ENCODE measurements at places on chromosomes 7 and 10.

GRCh38 chr7:144908324-144908723, 72.5 kb upstream of the TPK1 start:
- DNase-seq: no peak

GRCh38 chr7:70523249-70523988, 608.5 kb upstream of the GALNT17 start:
- no peak for DNase-seq

- no peak for DNase-seq
Measured at GRCh38 chr10:73634421-73634820, 6.9 kb downstream of the MYOZ1 start.

- no peak for DNase-seq
Measured at GRCh38 chr7:54841772-54842697, 83.0 kb upstream of the SEC61G start.

- no peak for DNase-seq
Measured at GRCh38 chr10:118264838-118265470, 77.2 kb downstream of the FAM204A start.

DNA sequence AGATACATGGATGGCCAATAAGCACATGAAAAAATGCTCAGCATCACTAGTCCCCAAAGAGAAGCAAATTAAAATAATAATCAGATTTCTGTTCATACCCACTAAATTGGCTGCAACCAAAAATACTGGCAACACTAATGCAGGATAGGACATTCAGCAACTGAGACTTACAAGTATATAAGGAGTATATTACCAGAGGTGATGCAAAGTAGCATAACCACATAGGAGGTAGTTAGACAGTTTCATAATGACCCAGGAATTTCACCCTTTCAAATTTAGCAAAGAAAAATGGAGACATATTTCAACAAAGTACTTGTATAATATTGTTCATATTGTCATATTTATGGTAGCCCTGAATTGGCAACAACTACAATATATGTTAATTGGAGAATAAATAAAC, 727.8 kb downstream of the GRID1 start:
- DNase-seq: no peak

DNA sequence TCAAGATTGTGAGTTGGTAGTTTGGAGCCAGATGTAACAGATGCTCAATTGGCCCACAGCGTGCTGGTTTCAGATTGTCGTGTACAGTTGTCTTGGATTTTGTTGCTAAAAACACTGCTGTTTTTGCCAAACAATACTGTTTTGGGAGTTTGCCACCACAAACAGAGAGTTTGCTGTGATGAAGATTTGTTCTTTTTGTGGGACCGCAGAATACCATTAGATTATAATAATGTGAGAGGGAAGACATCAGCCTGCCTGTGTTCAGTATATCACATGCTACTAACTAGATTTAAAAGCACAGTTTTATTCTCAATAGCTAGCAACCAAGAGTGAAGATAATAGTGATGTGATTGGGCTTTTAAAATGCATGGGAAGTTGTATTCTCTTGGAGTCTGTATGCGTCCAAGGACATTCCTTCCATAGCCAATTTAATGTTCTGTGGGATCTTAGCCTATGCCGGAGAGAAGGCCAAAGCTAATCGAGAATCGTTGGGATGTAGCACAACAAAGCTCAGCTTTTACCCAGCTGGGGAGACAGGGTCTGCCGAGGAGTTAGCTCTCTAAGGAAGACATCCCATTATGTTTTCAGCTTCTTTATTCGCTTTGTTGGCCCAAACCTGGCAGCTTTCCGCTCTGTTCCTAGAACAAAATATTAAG, 18.7 kb upstream of the ITGA8 start:
- no peak for DNase-seq

- no peak for DNase-seq
Measured at GRCh38 chr7:26250239-26250638, 41.4 kb upstream of the SNX10 start.

DNA sequence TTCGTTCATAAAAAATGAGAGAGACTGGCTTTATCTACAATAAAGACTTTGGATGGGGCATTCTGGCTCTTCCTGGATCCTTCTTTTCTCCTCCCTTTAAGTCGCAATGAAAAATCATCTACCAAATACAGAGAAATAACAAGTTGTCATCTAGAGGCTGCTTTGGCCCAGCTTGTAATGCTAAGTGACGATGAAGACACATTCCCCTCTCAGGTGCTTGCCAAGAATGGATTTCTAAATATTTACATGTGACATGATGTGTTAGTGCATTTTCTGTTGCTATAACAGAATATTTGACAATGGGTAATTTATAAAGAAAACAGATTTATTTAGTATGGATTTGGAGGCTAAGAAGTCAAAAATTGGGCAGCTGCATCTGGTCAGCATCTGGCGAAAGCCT, 308.6 kb upstream of the NPVF start:
- no peak for DNase-seq

GRCh38 chr10:21516242-21517131, 9.0 kb downstream of the SKIDA1 start:
- DNase-seq: peak; percentile 30

- no peak for DNase-seq
Measured at GRCh38 chr10:91564026-91564425, 68.8 kb downstream of the PPP1R3C start.

DNA sequence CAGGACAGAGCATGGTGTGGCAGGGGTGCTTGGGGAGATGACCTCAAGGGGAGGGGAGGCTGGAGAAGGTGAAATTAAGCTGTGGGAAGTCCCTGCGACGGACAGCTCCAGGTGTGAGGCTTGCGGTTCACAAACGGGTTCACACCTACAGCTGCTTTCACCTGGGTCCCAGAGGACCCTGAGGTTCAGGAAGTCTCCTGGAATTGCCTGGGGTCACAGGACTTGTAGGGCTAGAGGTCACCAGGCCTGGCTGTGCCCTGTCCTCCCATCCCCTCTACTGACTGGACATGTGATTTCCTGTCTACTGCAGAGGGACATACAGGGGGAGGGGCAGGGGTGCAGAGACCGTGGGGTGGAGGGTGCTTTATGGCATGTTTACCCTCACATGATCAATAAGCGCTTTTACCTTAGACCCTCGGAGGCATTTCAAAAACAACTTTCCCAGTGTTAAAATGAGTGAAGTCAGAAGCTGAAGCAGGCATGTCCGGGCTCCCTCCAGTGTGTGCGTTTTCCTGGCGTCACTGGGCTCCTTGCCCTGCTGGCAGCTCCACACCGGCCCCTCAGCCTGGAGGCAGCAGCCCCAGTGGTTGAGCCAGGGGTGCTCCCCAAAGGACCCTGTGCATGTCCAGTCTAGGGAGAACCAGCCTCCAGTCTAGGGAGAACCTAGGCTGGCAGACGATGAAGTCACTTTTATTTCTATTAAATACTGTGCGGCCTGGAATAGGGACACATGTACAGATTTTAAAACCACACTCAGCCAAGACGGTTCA, 66.6 kb upstream of the IGFBP3 start:
- no peak for DNase-seq

GRCh38 chr7:131487217-131487616, 69.2 kb downstream of the PODXL start:
- DNase-seq: no peak

DNA sequence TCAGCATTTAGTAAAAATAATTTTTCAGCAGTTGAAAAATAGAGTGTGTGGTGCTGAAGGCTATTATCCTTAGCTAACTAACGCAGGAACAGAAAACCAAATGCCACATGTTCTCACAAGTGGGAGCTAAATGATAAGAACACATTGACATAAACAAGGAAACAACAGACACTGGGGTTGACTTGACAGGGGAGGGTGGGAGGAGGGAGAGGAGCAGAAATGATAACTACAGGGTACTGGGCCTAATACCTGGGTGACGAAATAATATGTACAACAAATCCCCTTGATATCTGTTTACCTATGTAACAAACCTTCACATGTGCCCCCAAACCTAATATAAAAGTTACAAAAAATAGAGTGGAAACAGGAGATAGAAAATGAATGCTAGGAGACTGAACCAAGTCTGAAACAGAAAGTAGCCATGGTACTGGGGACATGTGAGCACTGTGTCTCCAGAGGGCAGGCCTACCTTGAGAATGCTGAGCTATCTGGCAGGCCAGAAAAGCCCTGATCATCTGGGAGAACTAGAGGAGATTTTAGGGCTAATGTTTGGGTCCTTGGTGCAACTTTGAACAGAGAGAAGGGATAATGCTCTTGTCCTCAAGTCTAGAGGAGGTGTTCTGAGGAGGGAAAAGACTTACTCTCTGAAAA, 4.7 kb upstream of the EFCAB10 start:
- DNase-seq: no peak

DNA sequence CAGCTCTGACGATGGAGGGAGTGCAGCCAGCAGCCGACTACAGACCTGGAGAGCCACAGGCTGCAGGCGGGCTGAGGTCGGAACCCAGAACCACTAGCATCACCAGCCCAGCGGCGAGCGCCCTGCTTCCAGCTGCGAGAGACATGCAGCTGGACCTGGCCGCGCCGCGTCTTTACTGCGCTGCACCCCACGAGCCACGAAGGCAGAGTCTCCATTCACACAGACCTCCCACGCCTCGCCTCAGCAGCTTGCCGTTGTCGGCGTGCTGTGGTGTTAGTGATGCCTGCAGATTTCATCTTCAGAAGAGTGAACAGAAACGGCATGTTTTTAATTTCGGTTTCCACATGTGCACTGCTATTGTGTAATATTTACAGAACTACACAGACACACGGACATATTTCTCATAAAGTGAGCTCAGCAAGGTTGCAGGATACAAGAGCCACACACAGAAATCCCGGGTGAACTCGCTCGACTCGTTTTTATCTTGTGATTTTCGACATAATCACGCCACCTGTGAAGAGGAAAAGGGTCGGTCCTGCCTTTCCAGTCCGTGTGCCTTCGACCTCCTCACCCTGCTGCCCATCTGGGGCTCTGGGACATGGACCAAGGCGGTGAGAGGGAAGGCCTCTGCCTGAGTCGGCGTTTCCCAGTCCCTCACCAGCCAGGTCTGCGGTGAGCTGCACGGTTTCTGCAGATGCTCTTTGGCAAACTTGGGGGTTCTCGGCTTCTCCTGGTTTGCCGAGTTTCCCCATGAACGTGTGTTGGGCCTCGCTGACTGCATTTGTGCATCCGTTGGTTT, 252.2 kb downstream of the ELFN1 start:
- no peak for DNase-seq

DNA sequence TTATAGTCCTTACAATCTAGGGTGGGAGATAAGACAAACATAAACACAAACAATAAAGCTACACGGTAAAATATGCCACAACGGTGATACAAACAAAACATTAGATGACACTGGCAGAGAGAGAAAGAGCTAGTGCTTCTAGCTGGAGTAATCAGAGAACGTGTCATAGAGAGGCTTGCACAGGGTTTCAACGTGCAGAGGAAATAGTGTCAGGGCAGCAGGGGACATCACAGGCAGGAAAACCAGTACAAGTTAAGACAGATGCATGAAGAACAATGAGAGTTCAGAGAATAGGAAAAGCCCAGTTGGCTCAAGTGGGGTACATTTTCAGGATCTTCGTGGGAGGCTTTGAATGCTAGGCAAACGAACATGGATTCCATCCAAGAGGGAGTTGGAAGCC, 91.4 kb downstream of the ZNF438 start:
- DNase-seq: no peak

DNA sequence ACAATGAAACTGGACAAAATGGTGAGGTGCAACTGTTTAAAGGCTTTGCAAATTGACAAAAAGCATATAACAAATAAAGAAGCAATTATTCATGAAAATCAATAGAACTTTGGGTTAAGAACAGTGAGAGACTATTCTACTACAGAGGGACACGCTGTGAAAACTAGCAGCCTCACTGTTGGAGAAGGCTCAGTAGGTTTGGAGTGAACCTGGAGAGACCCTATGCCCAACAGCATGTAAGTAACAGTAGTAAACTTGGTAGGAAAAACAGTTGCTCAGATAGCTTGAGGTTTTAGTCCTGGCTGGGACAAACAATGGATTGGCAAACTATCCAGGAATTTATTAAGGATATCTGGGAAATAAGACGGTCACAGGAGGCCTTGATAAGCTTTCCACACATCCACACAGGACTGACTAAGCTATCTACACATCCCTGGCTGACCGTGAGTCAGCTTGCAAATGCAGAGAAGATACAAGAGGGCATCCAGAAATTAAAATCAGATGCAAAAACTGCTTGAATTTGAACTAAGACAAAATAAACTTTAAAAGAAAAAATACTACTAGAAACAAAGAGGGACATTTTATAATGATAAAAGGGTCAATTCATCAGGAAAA, 15.9 kb downstream of the FAM149B1 start:
- no peak for DNase-seq

- DNase-seq: no peak
Measured at GRCh38 chr7:134729895-134730294, 49.5 kb upstream of the CALD1 start.

- no peak for DNase-seq
Measured at GRCh38 chr7:96285579-96285978, 36.3 kb downstream of the SLC25A13 start.

Data from NCI-H774 (cell line).